Neural progenitor cell (in vitro differentiated cells): ENCODE measurements at places on chromosomes 13 and 19.

- no peak for DNase-seq
Measured at GRCh38 chr13:100899720-100900316, 225.2 kb upstream of the TMTC4 start.

GRCh38 chr13:35994131-35994966 lies 136.8 kb downstream of the DCLK1 start:
- DNase-seq, result no peak

- peak; percentile 87 for DNase-seq
Measured at GRCh38 chr19:5987077-5987818, 9.3 kb upstream of the RANBP3 start.

- DNase-seq, result no peak
Measured at GRCh38 chr13:112586334-112586960, 1.5 kb downstream of the TUBGCP3 start.

GRCh38 chr19:6011794-6012193 lies 33.9 kb upstream of the RANBP3 start:
- no peak for DNase-seq

DNA sequence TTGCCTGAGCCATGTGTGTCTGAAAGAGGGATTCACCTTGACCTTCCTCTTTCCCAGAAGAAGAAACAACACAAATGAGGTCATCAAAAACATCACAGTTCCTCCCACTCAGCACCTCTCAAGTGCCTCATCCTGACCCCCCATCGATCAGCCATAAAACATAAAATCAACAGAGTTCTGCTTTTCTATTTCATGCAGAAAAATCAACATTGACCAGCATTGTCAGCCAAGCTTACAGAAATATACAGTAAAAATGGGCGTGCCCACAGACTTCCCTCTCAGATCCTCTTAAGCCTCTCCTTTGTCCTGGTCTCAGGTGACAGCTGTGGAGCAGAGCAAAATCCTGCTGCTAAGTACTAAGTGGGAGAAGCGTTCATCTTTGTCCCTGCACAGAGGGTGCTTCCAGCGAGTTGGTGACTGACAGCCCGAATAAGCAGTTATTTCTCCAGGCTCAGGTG lies 213.3 kb downstream of the OLFM4 start:
- peak; percentile 56 for DNase-seq

- DNase-seq, result no peak
Measured at GRCh38 chr13:22357132-22357531, 686.3 kb downstream of the FGF9 start.

DNA sequence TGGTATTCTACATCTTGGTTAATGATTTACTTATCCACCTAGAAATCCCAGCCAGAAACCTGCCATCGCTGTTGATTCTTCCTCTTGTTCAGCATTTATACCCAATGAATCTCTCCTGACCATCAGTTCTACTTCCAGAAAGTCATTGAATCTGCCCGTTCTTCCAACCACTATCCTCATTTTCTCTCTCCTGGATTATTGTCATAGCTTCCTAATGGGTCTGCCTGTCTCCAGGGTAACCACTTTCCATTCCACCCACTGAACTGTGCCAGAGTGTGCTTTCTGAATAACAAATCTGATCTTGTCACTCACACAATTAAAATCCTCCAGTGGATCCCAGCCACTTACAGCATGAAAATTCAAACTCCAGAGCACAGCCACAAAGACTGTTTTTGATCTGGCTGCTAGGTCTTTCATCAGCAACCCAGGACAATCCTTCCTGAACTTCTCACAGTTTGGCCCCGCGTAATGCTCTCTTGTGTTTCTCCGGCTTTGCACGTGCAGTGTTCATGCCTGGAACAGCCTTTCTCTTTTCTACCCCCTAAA lies 330.6 kb downstream of the SPRY2 start:
- DNase-seq, result no peak

GRCh38 chr13:43133792-43134191 lies 110.4 kb downstream of the DNAJC15 start:
- DNase-seq, result no peak

DNA sequence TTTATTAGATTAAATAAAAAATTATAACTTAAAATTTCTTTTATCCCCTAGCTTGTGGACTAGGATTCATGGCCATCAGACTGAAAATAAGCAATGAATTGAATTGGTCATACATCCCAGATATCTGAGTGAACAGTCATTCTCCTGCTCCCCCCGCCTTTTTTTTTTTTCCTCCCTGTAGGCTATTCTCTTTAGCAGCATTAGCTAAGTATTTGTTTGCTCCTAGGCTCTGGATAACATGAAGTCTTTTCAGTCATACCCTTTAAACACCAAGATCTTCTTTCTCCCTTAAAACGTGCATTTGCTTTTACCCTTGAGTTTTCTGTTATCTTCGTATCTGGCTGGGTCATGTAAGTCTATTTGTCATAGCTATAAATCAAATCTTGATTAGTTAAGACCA lies 866.7 kb upstream of the SPRY2 start:
- DNase-seq, result no peak

- no peak for DNase-seq
Measured at GRCh38 chr13:30639671-30640070, 22.0 kb downstream of the USPL1 start.

- DNase-seq, result no peak
Measured at GRCh38 chr13:108426893-108427292, 157.4 kb downstream of the TNFSF13B start.

DNA sequence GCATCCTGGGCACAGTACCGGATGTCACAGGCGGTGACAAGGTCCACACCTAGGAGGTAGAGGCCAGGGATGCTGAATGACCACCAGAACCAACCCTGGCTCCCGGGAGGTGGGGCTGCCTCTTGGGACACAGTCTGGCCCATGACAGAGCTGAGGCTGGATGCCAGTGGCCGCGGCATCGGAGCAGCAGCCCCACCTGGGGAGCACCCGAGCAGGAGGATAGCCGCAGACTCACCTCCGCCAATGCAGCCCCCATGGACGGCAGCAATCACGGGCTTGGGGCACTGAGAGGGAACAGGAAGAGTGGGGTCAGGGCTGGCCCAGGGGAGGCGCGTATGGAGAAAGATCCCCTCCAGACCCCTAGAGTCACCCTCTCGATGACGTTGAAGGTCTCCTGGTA lies 4.3 kb upstream of the LGALS4 start:
- no peak for DNase-seq

DNA sequence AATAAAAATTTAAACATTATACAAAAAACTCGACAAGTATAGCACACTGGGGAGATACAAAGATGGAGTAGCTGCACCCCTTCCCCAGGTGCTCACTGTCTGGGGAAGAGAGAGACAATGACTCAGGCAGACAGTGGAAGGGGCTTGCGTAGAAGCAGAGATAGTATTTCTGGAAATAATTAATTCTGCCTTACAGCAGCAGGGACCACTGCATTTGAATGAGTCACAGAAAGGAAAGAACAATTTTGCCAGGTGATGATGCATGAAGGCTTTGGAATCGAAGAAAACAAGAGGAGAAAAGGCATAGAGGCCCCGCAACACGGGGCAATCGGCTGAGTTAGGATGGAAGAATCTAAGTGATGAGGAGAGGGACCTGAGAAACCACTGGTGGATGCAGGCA lies 447.4 kb downstream of the EFNB2 start:
- DNase-seq, result no peak

GRCh38 chr13:53691417-53691816 lies 662.8 kb downstream of the OLFM4 start:
- no peak for DNase-seq

- DNase-seq, result peak; percentile 56
Measured at GRCh38 chr19:14048443-14049153, 13.3 kb downstream of the PALM3 start.

DNA sequence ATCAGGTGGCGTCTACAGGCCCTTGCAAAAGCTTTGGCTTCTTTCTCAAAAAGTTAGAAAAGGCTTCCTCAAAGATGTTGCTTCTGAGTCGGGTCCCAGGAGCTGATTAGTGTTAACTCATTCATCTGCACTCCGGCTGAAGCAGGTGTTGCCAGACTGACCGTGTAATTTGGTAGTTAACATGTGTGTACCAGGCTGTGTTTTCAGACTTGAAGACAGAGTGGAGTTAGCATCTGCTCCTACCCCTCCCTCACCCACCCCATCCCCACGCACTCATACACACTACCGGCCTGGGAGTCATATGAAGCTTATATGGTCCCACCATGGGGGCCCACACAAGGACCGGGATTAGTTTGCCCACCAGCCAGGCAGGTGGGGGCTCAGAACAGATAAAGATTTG lies 111.5 kb downstream of the DNAJC15 start:
- DNase-seq, result no peak

DNA sequence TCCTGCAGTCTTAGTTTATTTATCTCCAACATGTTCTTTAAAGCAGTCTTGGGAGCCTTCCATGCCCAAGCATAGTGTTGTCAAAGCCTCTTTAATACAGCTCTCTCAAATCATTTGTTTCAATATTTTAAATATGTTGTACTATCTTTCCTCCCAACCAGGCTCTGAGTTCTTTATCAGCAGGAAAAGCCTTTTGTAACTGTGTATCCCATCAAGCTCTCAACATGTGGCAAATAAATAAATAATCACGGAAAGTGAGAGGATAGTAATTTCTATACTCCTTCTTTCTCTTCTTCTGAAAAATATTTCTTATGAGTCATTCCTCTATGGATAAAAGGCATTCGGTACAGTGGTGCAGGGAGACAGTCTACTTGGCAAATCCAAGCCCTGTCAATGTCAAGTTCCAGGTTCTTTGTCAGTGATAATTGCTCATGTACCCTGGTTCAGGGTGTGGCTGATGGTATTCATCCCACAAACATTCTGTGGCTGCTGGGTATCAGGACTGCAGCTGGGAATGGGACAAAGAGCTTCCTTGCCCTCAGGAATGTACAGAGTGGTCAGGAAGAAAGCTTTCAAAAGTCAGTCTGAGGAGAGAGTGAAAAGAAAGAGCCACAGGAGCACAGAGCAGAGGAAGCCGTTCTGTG lies 384.3 kb downstream of the EFNB2 start:
- peak; percentile 63 for DNase-seq

- DNase-seq, result no peak
Measured at GRCh38 chr13:40494513-40494912, 171.9 kb downstream of the FOXO1 start.

DNA sequence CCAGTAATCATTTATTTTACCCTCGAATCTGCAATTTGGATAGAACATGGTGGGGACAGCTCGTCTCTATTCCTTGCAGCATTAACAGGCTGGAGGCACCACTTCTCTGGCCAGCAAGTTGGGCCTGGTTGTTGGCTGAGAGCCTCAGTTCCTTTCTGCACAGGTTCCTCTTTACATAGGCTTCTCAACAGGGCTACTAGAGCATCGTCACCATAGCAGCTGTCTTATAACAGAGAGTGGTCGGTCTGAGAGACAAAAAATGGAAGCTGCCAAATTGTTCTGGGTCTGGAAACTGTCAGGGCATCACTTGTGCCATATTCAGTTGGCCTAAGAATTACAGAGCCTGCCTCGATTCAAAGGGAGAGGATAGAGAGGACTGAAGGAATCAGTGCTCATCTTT lies 86.7 kb downstream of the DNAJC15 start:
- DNase-seq, result no peak

DNA sequence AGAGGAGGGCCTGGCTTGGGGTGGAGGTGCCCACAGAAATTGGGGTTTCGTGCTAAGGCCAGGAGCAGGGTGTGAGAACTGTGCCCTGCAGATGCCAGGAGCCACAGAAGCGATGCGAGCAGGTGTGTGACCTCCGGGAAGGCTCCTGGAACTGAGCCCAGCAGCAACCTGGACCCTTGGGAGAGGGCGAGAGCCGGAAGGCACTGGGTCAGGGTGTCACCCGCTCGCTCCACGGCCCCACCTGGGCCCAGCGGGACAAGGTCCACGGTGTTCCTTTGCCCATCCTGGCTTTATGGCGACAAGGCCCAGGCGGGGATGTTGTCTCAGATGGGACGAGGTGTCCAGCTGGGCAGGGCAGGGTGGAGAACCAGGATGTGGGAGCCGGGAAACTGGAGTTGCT lies 4.2 kb downstream of the MISP start:
- DNase-seq, result no peak

DNA sequence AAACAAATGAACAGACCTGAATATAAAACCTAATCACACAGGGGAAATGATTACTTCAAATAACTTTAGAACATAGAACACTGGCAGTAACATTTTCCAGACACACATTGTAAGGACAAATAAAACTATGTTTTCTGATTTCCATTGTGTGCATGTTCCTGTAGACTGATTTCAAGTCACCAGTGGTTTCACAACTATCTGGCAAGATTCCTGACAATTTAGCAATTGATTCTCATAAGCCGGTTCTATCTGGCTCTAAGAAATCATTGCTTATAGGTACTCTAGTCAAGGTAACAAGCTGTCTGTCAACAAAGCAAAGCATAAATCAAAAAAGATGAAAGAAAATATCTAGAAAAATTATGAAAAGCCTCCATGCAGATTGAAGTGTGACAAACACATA lies 19.6 kb upstream of the PCCA start:
- no peak for DNase-seq

- no peak for DNase-seq
Measured at GRCh38 chr19:49396738-49397505, 8.9 kb downstream of the KASH5 start.

DNA sequence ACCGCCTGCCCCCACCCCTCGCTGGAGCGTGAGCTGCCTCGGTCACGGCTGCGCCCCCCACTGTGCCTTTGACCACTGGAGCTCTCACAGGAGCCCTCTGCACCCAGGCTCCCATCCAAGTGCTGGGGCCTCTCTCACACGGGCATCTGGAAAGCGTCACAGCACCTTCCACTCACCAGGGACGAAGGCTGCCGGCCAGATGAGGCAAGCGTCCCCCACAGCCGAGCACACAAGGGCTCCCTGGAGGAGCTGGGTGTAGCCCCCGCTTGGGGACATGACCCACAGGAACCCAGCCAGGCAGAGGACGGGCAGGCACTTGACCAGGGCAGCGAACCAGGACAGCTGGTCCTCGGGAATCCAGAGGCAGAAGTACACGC lies 560 bp downstream of the TMEM86B start:
- DNase-seq, result no peak

GRCh38 chr19:7488736-7489353 lies at the start of gene PEX11G:
Gene PEX11G (minus strand): TSS chr19:7489035. CDS start chr19:7489010, 25 bp downstream.
- DNase-seq, result peak; percentile 98

DNA sequence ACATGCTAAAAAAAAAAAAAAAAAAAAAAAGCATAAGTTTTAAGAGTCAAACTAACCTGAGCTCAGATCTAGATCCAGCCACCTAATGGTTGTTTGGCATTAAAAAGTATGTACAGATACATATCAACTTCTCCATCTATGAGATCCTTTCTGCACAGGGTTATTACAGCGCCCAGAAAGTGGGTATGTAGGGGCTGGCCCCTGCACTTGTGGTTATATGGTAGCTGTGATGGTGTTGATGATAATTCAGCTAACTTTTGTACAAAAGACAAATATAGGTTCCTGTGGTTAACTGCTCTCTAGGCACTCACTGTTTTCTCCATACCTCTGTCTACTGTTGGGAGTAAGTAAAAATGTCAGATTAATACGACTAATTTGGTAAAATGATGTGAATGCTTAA lies 81.7 kb downstream of the TNFRSF19 start:
- no peak for DNase-seq

- no peak for DNase-seq
Measured at GRCh38 chr19:11813703-11814028, 407 bp upstream of the ZNF440 start.

DNA sequence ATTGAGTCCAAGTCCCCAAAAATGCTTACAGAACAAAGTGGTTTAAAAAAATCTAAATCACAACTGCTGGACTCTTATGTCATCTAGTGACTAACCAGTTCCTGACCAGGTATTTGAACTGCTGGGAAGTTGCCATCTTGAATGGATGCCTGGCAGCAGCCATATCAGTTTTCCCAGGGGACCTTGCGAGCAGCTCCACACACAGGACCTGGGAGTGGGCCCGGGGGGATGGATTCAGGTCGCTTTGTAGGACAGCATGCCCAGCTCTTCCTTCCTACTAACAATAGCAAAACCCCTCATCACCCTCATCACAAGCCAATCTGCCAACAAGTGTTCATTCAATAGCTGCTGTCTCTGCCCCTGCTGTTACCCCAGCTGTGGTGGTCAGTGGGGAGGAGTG lies 65.3 kb downstream of the KCTD15 start:
- no peak for DNase-seq
